Vein endothelial cell (primary cell): ENCODE measurements at places on chromosomes 4 and X. TPM values are rescaled to one million over a fixed set of nuclear protein-coding genes. Genes with fewer than 3 reads are reported as not detected.

ACSL4 gene
- 77.7 and 103 TPM in 2 replicates for total RNA-seq

ARAP2 gene
- total RNA-seq, result 0.10 TPM in 1 of 2 replicates, not detected in the other

MTCP1 gene
- total RNA-seq, result 1.4 and 2.9 TPM in 2 replicates

SCML2 gene
- total RNA-seq, result 0.98 and 1.4 TPM in 2 replicates

ETDB gene
- not detected in 2 replicates for total RNA-seq

CLCN3 gene
- 44.4 and 58.6 TPM in 2 replicates for total RNA-seq

NLGN4X gene
- total RNA-seq, result not detected in 2 replicates

ZAR1 gene
- 0.19 TPM in 1 of 2 replicates, not detected in the other for total RNA-seq

ZFP42 gene
- total RNA-seq, result not detected in 2 replicates

WDR17 gene
- total RNA-seq, result under 0.01 and 0.19 TPM in 2 replicates

CCNB3 gene
- 0.19 and 2.6 TPM in 2 replicates for total RNA-seq

CITED1 gene
- not detected in 2 replicates for total RNA-seq

SLC6A14 gene
- total RNA-seq, result not detected in 2 replicates

ITM2A gene
- total RNA-seq, result 11.8 and 31.5 TPM in 2 replicates

TRAM1L1 gene
- total RNA-seq, result 0.65 and 1.1 TPM in 2 replicates

CDKL2 gene
- 0.29 and 0.65 TPM in 2 replicates for total RNA-seq

UGT2A1 gene
- total RNA-seq, result 0.33 and 0.48 TPM in 2 replicates

TMEM35A gene
- 1.8 and 2.9 TPM in 2 replicates for total RNA-seq

CPLX1 gene
- total RNA-seq, result 0.10 and 0.33 TPM in 2 replicates

NPY1R gene
- not detected in 2 replicates for total RNA-seq

FAM47B gene
- not detected in 2 replicates for total RNA-seq

CCDC110 gene
- total RNA-seq, result 0.19 and 1.6 TPM in 2 replicates

LAS1L gene
- 18.0 and 21.5 TPM in 2 replicates for total RNA-seq

CYLC1 gene
- total RNA-seq, result not detected in 2 replicates

RELL1 gene
- 235 and 241 TPM in 2 replicates for total RNA-seq

RIBC1 gene
- 0.19 TPM in 1 of 2 replicates, not detected in the other for total RNA-seq

ADRA2C gene
- 0.29 and 0.33 TPM in 2 replicates for total RNA-seq

HPGDS gene
- not detected in 2 replicates for total RNA-seq

ADH7 gene
- total RNA-seq, result not detected in 2 replicates
